Stimulated activated CD8-positive, alpha-beta memory T cell treated with anti-CD3 and anti-CD28 coated beads, Interleukin-4, amount 100 ng/mL, for 1 hour (primary cell): ENCODE measurements at places on chromosomes 6 and 20.

DNA sequence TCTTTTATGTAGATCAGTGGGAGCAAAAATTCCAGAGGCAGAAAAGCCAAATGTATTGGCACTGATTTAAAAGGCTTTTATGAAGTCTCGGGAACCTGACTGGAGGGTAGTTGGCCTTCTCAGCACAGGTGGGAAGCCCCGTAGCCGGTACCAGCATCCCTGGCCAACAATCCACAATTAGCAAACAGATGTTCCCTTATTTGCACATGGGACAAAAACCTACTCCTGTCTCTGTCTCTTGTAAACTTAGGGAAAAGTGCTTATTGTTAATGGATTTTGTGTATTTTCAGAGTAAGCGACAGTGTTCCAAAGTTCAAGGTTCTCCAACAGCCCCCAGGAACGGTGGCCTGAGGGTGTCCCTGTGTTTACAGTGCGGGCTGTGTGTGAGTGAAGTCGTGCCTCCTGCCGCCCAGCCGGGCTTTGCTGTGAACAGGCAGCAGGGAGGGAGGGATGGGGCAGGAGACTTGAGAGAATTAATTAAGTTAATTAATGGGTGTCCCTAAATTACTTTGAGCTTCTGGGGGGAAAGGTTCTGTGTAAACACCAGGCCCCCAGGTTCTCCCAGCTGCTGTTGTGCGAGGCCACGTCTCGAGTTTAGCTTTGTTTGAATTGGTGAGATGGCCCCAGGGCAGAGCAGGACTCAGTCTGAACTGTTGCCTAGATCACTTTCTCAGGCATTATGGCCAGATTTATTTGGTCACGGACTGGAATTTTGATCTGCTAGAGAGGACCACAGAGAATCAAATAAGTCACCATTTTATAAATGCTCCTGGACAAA lies 3.9 kb downstream of the SYNJ2 start:
- DNase-seq = no peak

- no peak for DNase-seq
These were observed 642 bp downstream of the EEF1A2 start for GRCh38 chr20:63497946-63498935.

GRCh38 chr20:20130399-20130798 lies 78.1 kb downstream of the CFAP61 start:
- DNase-seq = no peak

- no peak for DNase-seq
These were observed 1.7 kb upstream of the NHSL1 start for GRCh38 chr6:138500867-138501446.

DNA sequence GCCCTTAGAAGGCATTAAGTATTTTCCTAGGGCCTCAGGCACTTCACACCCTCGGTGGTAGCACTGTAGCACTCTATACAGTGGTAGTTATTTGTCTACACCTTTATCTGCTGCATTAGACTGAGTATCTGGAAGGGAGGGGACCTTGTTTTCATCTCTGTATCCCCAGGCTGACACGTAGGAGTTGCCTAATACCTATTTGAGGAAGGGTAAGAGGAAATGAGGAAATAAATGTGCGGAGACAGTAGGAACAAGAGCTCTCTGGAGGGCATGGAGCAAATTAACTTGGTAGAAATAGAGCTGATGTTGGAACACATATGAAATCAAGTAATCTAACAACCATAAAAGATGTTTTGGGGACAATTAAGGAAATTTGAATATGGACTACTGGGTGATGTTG lies 3.9 kb downstream of the CNPY3 start:
- no peak for DNase-seq

GRCh38 chr6:84908304-84908904 lies 144.0 kb upstream of the TBX18 start:
- no peak for DNase-seq

- DNase-seq = no peak
These were observed 506.7 kb downstream of the KIF16B start for GRCh38 chr20:16066571-16066970.

DNA sequence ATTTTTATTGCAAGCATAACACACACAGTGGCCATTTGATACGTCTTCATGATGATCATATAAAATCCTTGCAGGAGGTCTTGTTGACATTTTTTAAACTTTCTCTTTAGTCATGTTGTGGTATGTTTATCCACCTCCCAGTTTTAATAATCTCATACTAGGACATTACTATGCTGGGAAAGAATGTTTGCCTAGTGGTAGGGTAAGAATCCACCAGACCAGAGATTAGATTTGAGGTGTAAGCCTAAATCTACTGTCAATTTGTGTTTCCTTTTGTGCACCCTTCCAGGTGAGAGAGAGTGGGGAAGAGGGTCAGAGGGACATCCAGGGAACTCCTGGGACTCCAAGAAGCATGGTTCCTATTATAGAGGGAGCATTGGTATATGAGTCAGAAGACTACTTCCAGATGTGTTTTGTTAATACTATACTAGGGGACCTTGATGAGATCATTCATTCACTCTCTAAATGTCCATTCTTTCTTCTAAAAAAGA lies 298.3 kb upstream of the SASH1 start:
- no peak for DNase-seq

DNA sequence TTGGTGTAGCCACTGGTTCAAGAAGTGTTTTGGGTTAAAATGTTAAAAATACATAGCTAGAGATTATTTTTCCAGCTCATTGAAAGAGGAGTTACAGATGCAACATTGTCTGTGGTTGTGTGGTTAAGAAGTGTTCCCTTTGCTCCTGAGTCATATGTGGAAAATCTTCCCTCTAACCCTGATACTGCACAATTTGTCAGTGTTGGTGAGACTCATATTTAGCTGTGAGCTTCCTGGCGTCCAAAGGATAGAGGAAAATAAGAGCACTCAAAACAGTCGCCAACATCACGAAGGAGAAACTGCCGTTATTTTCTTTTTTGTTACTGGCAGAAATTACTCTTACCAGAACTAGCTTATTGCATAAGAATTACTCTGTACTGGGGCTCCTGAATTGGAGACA lies 250.4 kb downstream of the CDH4 start:
- no peak for DNase-seq

DNA sequence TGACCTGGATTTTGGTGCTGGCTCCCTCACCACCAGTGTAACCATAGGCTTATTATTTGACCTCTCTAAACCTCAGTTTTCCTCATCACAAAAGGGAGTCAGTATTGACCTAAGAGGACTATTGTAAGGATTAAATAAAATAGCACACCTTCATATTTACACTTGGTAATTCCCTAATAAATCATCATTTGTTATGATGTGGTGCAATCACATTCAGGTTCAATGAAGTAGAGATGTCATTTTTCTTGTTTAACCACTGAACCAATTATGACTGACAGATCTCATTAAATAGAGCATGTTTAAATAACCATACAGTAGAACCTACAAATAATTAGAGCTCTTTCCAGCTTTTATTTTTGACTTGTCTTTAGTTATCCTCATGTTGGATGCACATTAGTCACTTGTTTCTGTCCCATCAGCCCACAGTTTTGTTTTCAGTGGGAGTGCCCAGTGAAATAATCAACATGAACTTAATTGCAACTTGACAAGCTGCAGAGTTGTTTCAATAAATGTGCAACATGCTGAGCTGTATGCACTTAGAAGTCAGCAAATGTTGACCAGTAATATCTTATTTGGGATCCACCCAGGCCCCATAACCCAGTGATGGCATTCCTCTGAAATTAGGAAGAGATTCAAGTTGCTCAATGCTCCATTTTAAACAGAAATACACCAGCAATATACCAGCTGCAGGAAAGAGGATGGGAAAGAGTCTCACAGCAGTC lies 451.7 kb upstream of the MARCKS start:
- DNase-seq = no peak

- no peak for DNase-seq
These were observed 7.8 kb upstream of the GFOD1 start for GRCh38 chr6:13495112-13495776.

- no peak for DNase-seq
These were observed 6.0 kb downstream of the PARD6B start for GRCh38 chr20:50737352-50737751.

GRCh38 chr6:166488076-166488685 lies 98.3 kb downstream of the RAMACL start:
- peak; percentile 42 for DNase-seq

- DNase-seq = no peak
These were observed 229.8 kb downstream of the HIVEP2 start for GRCh38 chr6:142714951-142715785.

GRCh38 chr6:104400844-104401243 lies 458.9 kb downstream of the HACE1 start:
- DNase-seq = no peak

GRCh38 chr6:163232015-163232523 lies 182.4 kb upstream of the QKI start:
- DNase-seq = no peak

DNA sequence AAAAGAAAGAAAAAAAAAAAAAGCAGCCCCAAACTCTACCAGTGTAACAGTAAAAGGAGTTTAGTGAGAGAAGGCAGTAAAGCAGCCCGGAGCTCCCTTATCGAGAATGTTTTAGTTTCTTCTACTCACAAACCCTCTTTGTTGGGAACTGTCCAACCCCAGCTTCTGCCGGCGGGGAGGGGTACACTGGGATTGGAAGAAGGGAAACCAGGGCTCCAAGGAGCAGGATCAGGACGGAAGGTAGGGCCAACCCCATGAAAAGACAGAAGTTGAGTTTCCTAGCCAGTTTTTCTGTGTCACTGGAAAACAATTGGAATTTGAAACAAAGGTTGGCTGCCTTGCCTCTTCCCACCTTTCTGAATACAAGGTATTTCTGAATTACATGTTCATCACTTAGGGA lies 66.0 kb downstream of the KIZ start:
- DNase-seq = no peak

GRCh38 chr6:155327326-155328073 lies 13.2 kb upstream of the TFB1M start:
- peak; percentile 30 for DNase-seq

GRCh38 chr6:109373331-109373730 lies 8.9 kb downstream of the CD164 start:
- DNase-seq = no peak

DNA sequence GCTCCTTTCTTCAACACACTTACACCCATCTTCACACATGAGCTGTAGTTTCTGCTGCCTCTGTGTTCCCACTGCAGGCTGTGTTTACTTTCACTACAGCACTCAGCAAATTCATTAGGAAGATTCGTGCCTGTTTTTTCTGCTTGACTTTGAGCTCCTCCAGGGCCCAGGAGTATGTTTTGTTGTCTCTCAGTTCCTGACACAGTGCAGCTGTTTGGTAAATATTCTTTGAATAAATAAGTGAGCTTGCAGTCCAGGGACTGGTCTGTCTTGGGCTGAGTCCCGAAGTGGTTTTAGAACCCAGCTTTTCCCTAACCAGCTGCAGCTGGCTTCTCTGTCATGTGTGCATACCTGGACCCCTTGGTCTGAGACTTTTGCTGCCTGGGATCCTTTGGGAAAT lies 46.6 kb upstream of the CCN6 start:
- no peak for DNase-seq

GRCh38 chr6:11139051-11139960 lies 27.8 kb upstream of the ERVFRD-1 start:
- DNase-seq = no peak

DNA sequence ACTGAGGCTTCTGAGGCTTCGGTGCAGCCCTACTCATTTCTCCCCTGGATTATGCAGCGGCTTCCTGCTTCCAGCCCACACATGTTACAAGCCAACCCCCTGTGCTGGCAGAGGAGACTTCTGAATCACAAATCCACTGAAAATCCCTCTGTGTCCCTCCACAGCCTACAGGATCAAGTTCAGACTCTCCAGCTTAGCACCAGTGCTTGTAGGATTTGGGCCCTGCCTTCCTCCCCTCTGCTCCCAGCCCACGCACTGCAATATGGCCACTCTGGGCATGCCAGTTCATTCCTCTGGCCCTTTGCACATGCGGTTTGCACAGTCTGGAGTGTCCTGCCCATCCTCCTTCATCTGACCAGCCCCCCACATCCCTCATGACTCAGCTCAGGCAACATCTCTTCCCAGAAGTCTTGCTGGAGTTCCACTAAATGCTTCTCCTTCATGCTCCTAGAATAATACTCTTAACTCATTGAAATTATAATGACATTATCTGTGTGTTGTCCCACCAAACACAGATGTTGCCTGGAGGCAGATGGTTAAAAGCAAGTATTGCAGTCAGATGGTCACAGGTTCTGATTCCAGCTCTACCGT lies 15.9 kb upstream of the MDGA1 start:
- no peak for DNase-seq

DNA sequence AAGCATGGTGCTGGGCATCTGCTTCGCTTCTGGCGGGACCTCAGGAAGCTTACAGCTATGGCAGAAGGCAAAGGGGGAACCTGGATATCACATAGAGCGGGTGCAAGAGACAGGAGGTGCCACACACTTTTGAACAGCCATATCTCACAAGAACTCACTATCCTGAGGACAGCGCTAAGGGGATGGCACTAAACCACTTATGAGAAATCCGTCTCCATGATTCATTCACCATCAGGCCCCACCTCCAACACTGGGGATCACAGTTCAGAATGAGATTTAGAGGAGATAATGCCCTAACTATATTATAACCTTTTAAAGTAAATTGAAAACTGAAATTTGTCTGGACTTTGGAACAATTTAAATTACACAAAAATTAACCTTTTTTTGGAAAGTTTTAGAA lies 37.8 kb upstream of the SUMO4 start:
- DNase-seq = no peak

GRCh38 chr6:17448165-17448564 lies 54.8 kb downstream of the CAP2 start:
- no peak for DNase-seq

GRCh38 chr20:20248620-20249200 lies 119.2 kb upstream of the INSM1 start:
- no peak for DNase-seq
